ENCODE measurements at places on chromosomes 5 and 9. TPM values are rescaled to one million over a fixed set of nuclear protein-coding genes. Genes with fewer than 3 reads are reported as not detected.

- DNase-seq: no peak
These were observed 102.7 kb downstream of the ADAMTS12 start for GRCh38 chr5:33788922-33789566.

Gene SLC6A19
- not detected for total RNA-seq

DNA sequence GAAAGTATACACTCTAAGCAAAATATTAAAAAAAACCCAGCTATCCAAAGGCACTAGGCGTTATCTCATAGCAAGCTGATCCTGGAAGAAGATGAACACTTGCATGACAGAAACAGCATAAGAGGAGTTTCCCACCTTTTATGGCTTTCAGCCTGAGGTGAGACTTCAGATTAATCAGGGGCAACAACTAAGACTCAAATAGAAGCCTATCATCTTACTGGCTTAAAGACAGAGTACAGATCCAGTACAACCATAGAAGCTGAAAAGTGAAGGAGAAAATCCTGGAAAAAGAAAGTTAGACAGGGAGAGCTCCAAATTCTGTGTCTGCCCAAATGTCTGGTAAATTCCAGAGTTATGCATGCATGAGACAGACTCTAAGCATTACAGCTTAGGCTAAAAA is 360.8 kb upstream of the KCNN2 start:
- no peak for DNase-seq

DNA sequence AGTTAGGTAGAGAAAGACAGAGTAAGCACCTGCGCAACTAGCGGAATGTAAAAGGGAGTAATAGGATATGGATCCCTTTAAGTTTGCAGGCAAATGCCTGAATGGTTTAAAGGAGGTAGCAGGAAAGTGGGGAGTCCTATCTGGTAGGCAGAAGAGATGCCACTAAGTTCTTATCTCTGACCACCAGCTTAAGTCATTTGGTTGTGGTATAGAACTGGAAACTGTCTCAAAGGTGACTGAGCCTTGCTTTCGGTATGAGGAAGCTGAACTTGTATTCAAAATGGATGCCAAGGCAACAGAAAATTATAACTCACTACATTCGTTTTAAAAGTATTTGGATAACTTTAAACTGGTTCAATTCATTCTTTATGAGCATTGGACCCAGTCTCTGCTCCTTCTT is 475.6 kb downstream of the DMRTA1 start:
- no peak for DNase-seq

Gene GARNL3
- 4.2 TPM for total RNA-seq

DNA sequence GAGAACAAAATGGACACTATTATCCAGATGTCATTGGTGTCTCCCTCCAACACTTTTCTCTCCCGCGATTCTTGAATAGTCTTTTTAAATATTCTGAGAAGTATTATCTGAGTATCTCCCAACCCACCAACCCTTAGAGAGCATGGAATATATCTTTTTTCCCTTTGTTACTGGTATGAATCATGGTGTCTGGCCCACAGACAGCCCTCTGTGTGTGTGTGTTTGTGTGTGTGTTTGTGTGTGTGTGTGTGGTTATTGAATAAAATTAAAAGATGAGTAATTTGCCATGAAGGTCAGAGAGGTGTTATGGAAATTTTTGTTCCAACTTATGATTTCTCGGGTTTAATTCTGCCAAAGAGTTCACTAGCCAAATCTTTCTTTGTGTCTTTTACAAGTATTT is 47.7 kb downstream of the CAMK4 start:
- DNase-seq: peak; percentile 41

Gene APC
- total RNA-seq: 19.0 TPM

GRCh38 chr5:17426104-17426749 is 71.8 kb upstream of the TAF11L2 start:
- DNase-seq: no peak

GRCh38 chr5:114477816-114478334 is 116.0 kb downstream of the KCNN2 start:
- no peak for DNase-seq

DNA sequence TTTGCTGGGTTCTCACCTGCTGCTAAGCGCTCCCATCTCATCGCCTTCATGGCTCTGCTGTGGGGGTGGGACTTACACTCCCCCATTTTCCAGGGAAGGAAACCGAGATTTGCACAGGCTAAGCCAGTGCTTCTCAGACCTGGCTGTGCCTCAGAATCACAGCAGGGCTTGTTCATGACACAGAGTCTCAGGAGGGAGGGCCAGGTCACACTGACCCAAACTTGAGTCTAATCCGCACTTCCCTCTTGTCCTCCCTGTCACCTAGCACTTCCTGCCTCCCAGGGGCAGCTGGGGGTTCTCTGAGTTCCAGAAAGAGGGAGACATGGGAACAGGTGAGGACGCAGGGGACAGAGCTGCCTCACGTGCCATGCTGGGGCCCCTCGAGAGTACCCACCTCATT is 15.6 kb upstream of the IER5L start:
- no peak for DNase-seq

GRCh38 chr9:130640681-130641080 is 23.7 kb upstream of the PRDM12 start:
- peak; percentile 23 for DNase-seq

GRCh38 chr9:125956102-125956501 is 208.9 kb downstream of the PBX3 start:
- DNase-seq: no peak

Data from activated CD8-positive, alpha-beta T cell treated with anti-CD3 and anti-CD28 coated beads for 36 hours (primary cell).